ENCODE measurements at places on chromosomes 3 and 15.

DNA sequence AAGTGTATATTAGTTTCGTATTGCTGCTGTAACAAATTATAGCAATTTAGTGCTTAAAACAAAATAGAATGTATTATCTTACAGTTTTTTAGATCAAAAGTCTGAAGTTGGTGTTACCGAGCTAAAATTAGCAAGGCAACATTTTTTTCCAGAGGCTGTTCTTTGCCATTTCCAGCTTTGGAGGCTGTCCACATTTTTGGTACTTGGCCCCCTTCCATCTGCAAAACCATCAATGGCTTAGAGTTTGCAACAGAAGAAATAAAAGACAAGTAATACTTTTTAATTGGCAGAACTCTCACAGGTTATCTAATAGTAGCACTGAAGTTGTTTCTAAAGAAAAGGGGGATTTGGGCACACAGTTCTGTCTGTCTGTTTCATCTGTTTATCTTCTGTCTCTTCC, 1248.5 kb downstream of the ROBO1 start:
- peak; percentile 19 for DNase-seq

DNA sequence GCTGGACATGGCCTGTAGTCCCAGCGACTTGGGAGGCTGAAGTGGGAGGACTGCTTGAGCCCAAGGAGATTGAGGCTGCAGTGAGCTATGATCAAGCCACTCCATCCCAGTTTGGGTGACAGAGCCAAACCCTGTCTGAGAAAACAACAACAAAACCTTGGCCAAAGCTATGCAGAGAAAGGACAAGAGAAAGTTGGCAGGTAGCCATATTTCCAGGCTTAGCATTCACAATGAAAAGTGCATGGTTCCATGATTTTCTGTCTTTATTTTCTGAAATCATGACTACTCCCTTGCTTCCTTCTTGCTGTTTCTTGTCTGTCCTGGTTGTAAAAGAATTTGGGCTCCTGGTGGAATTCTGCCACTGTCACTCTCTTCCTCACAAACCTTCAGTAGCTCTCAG, 284.6 kb upstream of the C2CD4B start:
- DNase-seq: no peak

DNA sequence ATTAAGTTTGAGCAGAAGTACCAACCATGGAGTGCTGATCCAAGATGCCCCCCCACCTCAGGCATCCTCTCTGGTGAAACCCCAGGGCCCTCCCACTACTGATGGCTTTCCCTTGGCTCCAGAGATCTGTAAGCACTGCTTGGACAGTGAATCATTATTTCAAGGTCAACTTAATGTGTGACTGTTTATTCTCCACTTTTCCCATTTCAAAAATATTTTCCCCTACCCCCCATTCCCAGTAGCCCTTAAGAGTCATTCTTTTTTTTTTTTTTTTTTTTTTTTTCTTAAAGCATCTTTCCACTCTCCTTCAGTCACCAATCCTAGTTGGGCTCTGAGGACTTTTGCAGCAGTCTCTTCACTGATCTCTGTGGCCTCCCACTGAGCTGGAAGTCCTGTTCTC, 82.6 kb downstream of the PCCB start:
- DNase-seq: peak; percentile 37

- DNase-seq: no peak
Observed at GRCh38 chr15:56371495-56372147, 6.4 kb downstream of the TEX9 start.

- DNase-seq: no peak
Observed at GRCh38 chr3:111607240-111607920, 12.2 kb upstream of the ZBED2 start.

DNA sequence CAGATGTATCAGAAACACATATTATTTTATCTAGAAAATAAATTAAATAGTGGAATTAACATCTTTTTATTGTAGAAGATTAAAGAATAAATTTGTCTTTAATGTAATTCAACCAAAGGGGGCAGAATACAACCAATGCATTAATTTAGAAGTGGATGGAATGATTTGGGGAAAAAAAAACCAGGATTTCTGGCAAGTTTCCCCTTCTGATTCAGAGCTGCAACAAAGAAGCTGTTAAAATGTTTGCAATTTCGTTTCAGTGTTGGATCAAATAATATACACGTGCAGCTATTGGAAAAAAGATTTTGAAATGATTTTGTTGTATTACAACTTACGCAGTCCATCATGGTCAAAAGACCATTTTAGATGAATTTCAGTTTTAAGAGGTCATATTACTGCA, 71.6 kb upstream of the ZNF280D start:
- peak; percentile 41 for DNase-seq
